Stimulated activated CD4-positive, alpha-beta T cell treated with anti-CD3 and anti-CD28 coated beads, Interleukin-15, amount 100 ng/mL, for 24 hours (primary cell): ENCODE measurements at places on chromosomes 13 and 19.

- no peak for DNase-seq
These were observed 48.3 kb downstream of the SLAIN1 start for GRCh38 chr13:77745784-77746183.

- no peak for DNase-seq
These were observed 505 bp downstream of the ZSWIM4 start for GRCh38 chr19:13795595-13796300.

DNA sequence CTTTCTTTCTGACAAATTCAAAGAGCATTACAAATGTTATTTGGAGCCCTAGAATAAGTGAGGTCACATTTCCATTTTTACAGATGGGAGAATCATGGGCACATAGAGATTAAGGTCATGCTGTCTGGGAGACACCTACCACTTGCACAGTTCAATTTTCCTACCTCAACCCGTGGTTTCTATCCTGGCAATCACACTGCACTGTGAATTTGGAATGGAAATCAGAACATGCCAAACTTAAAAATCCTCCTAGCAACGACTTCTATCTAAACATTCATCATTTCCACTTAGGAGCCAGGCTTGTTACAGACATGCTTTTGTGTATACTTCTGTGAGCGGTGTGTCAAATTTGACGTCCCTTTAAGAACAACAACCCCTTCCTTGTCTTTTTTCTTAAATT lies 251.5 kb downstream of the DNAJC15 start:
- DNase-seq, result no peak

DNA sequence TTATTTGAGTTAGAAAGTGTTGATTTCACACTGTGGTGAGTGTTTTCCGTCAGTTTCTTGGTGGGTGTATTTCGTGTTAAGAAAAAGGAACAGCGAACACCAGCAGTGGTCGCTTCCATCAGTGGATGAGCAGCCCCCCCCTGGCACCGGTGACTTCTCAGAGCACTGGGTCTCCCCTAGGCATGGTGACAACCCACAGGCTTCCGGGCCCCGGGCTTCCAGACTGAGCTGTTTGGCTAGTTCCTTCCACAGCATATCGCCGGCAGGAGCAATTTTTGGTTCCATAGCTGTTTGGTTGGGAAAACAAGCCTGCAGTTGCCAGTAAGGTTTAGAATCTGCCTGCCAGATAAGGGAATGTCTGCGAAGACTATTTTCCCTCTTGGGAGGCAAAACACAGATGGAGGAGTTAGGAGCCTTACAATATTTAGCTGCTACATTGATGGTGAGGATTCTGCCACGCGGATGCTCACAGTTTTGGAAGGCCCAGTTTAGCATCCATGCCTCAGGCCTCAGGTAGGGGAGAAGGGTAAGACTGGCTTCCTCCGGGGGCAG lies 18.7 kb upstream of the ZNF536 start:
- no peak for DNase-seq
